Tongue (tissue), 3 donors: ENCODE measurements at places on chromosomes 3 and 15. TPM values are rescaled to one million over a fixed set of nuclear protein-coding genes. Genes with fewer than 3 reads are reported as not detected.

SCN11A gene
- total RNA-seq: 2.3 TPM

GPR15 gene
- total RNA-seq: not detected

PPARG gene
- total RNA-seq: 8.2 TPM

FEZF2 gene
- total RNA-seq: not detected

MESP2 gene
- total RNA-seq: not detected

MYZAP gene
- total RNA-seq: 3.5 TPM

RARB gene
- total RNA-seq: 14.4 TPM
